ENCODE measurements at places on chromosomes 2 and 18.

GRCh38 chr2:26560892-26561291 is 80.3 kb downstream of the CIB4 start:
- no peak for DNase-seq

- no peak for DNase-seq
Measured at GRCh38 chr2:61774351-61774750, 79.5 kb downstream of the FAM161A start.

GRCh38 chr18:9721893-9722550 is 13.9 kb downstream of the RAB31 start:
- no peak for DNase-seq

GRCh38 chr18:47593744-47594472 is 336.6 kb downstream of the SMAD2 start:
- DNase-seq, result peak; percentile 79

DNA sequence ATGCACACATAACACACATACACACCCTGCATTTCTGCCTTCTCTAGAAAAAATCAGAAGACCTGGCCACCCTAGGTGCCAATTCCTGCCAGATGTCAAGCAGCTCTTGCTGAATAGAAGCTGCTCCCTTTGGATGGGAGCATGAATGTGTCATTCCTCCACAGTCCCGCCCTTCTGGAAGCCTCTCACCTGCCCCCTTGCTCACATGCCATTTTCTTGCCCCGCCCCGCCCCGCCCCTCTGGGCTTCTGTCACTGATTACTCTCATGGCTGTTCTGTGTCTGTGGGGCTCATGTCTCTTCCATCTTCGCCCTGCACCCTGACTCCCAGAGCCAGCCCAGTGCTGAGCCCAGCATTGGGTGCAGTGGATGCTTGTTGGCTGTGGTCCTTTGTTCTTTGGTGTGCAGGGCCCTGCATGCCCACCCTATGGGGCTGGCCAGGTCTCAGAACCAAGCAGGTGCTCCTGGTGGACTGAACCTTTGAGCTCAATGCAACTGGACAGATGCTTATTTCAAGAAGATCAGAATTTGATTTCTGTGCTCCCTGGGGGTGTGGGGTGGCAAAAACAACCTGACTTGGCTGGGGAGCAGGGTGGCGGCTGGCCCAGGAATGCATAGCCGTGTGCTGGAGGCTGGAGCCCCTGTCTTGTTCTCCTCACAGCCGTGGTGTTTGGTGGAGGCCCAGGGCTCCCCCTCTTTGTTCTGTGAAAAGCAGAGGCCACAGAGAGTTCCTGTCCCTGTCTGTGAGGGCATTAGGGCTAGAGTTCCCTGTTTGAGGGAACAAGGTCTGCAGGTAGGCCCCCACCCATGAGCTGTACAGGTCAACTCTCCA is 140.6 kb upstream of the GLI2 start:
- DNase-seq, result peak; percentile 81

DNA sequence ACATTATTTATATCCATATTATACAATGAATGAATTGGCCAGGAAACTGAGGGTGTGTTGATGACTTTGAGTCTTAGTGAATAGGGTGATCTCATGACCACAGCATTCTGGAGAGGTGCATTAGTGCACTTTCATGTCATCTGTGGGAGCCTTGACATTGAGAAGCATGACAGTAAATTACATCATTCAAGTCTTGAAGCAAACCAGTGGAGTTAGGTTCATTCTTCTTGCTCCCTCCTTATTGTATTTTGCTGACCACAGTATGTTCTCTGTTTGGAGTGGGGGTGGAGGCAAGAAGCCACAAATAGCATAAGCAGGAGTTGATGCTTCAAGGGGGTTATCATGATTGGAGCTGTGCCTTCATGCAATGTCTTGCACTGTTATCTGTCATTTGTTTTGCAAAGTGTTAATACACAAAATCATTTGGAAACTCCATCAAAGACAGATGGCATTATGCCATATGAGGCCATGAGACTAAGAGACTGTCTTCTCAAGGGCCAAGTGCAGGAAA is 680.2 kb downstream of the NYAP2 start:
- no peak for DNase-seq

DNA sequence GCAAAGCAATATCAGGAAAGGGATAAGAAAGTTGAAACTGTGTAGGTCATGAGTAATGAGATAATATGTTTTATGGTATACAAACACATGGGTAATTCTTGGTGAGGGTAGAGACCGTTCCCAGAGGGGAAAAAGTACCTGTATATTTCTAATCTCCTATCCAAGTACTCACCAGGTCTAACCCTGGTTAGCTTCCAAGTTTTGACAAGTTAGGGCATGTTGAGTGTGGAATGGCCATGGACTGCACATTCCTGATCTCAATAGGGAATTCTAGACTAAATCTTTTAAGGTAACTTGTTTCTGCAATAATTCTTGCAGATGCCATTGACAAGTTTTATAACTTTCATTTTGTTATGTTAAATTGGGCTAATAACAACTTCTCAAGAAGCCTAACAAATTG is 216.6 kb downstream of the SPAG16 start:
- DNase-seq, result no peak

DNA sequence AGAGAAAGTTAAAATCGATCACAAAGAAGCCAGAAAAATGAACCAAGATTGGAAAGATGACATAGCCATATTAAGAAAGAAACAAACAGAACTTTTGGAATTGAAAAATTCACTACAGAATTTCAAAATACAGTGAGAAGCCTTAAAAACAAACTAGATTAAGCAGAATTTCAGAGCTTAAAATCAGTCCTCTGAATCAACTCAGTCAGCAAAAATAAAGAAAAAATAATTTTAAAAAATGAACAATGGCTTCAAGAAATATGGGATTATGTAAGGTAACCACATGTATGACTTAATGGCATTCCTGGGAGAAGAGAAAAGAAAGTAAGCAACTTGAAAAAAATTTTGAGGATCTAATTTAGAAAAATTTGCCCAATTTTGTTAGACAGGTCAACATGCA is 696.2 kb downstream of the TSN start:
- no peak for DNase-seq

DNA sequence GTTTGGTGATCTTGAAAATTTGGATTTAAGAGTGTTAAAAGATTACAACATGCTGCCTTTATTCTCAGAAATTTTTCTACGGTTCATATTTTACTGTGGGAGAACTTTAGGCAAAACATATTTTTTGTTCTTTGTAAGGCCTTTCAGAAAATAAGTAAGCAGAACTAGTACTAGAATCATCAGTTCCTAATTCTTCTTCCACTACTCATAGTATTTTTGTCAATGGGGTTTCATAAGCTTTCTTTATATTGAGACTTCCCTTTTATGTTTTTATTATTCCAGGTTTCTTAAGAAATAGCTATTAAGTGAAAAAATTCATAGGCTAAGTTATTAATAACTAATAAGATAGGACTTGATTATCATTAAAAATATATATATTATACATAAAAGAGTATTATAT is 12.4 kb downstream of the UGGT1 start:
- no peak for DNase-seq

DNA sequence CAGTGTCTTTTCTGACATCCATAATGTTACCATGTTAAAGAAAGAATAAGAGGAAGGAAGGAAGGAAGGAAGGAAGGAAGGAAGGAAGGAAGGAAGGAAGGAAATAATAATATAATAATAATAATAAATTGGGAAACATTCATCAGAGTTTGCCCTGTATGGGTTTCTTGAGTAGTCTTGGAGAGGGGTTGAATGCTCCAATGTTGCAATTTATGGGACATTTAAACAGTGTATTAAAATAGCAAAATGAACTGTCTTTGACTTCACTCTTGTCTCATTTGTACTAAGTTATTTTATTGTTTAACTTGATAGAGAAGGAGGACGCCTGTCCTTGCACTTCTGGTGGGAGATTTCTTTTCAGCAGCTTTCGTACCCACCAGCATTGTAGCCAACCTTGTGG is 277.7 kb downstream of the RNF144A start:
- no peak for DNase-seq

- DNase-seq, result no peak
Measured at GRCh38 chr18:31680831-31681568, 3.4 kb downstream of the B4GALT6 start.

DNA sequence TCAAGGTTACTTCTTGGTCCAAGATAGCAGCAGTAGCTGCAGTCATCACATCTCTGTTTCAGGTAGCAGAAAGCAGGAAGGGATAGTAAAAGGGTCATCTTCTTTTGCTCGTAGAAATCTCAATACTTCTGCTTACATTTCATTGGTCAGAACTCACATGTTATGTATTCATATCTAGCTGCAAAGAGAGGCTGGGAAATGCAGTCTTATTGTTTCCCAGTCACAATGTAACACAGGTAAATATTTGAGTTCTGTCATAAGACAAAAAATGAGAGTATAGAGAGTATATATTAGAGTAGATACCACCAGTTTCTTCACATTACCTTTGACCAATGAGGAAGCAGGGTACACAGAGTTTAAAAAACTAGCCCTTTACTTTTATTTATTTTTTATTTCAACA is 132.4 kb upstream of the ITGA6 start:
- DNase-seq, result no peak

DNA sequence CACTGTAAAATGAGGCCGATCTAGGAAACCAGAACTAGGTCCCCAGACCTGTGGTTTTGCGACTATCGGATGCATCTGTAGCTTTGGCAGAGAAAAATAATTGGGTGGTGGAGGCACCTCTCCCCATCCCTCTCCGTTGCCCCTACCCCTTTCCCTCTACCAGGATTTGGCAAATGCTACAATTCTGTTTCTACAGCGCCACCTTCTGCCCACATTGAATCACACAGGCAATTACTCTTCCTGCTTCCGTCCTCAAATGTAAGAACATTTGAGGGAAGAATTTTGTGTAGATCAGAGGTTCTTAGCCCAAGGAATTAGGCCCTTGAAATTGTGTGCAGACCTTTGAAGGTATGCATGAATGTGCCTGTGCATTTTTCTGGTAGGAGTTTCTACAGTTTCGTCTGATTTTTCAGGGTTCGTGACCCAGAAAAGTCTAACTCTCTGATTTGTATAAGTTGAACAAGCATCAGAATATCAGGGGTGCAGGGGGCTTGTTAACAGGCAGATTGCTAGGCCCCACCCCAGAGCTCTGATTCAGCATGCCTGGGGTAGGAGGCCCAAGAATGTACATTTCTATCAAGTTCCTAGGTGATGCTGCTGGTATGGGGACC is 11.2 kb downstream of the ATP6V1B1 start:
- DNase-seq, result peak; percentile 79

DNA sequence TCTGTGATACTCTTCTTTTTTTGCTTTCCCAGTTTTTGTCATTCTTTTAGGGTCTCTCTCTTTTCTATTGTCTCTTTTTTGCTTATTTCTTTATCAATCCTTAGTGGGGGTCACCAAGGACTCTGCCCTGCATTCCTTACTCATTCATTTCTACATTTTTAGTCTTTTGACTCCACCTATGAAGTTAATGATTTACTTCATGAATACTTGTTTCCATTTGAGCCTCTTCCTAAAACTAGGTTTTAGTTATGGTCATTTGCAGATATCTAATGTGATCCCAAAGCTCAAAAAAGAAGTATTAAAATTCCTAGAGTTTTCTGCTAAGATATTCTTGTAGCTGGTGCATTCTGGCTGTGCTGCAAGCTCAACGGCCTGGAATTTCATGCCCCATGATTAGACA is 149.3 kb upstream of the AQP4 start:
- no peak for DNase-seq

- DNase-seq, result no peak
Measured at GRCh38 chr2:4152051-4152450, 448.7 kb downstream of the DCDC2C start.

DNA sequence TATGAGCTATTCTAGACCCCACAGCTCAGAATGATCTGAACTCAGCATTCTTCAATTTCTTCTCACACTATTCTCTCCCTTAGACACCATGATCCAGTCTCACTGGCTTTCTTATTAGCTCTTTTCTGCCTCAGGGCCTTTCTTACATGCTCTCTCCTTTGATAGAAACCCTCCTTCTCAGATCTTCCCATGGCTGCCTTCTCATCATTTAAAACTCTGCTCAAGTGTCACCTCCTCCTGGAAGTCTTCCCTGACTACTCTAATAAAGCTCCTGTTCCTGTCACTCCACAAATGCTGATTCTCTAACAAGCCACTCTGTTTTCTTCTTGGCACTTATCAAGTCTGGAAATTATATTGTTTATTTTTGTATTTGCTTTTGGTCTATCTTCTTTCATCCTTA is 131.1 kb downstream of the HNMT start:
- no peak for DNase-seq

- DNase-seq, result no peak
Measured at GRCh38 chr2:20189299-20189931, 35.5 kb downstream of the SDC1 start.

DNA sequence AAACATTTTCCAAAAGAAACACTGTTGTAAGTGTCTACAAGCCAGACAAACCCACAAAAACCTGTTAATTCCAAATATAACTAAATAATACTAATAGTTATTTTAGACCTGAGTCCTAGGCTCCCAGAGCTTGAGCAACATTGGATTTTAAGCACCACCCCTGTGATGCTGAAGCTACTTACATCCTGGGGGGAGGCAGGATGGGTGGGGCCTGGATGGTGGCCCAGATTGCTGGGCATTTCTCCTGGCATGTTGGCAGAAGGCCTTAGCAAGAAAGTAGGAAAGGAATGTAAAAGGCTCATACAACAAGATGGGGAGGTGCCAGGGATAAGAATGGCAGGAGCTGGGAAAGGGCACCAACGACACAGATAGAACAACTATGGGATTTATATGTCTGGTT is 50.7 kb upstream of the OTX1 start:
- DNase-seq, result no peak

- DNase-seq, result no peak
Measured at GRCh38 chr2:224174990-224175389, 135.9 kb upstream of the SERPINE2 start.

- DNase-seq, result no peak
Measured at GRCh38 chr2:108409768-108410167, 32.0 kb downstream of the SULT1C4 start.

DNA sequence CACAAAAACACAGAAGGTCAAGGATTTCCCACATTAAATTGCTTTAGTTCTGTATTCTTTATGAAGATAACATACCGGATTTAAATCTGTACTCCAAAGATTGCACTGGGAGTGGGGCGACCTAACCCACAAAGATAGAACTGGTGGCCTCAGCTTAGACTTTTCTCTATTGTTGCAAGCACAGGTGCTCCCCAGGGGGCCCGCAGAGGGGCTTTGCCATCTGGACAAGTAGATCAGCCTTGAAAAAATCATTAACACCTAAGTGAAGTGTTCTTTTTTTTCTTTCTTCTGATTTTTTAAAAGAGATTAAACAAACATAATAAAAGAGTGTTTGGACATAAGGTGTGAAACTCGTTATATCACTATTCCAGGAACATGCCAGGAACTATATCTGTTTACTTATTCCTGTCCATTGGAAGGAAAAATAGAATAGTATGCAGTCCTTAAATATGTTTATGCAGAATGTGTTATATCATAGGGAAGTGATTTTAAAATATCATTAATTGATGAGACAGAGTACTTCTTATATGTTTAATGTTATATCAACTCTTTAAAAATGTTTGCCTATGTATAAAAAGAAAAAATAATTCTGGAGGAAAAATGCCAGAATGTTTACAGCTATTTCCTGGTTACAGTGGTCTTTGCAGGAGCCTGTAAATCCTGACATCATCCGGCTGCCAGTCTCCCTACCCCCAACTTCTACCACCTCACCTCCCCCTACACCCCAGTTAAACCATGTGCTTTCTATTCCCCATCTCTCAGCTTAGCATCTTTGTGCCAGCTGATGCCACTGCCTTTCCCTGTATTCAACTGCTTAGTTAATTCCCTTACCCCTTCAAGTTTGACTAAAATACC is 679.2 kb downstream of the CNTNAP5 start:
- DNase-seq, result peak; percentile 58

GRCh38 chr2:44324971-44325426 is 36.3 kb downstream of the PREPL start:
- DNase-seq, result no peak

GRCh38 chr2:56169521-56169920 is 14.3 kb upstream of the CCDC85A start:
- DNase-seq, result no peak
